ENCODE measurements at places on chromosomes 7 and 10. TPM values are rescaled to one million over a fixed set of nuclear protein-coding genes. Genes with fewer than 3 reads are reported as not detected.

C10orf120 gene
- not detected for total RNA-seq

SYT15B gene
- total RNA-seq, result 0.07 TPM

TAS2R60 gene
- not detected for total RNA-seq

CRTAC1 gene
- total RNA-seq, result not detected

PPP1R17 gene
- not detected for total RNA-seq

CLCN1 gene
- not detected for total RNA-seq

MICU1 gene
- 41.9 TPM for total RNA-seq

HOXA1 gene
- total RNA-seq, result 0.30 TPM

MRLN gene
- not detected for total RNA-seq

CALHM1 gene
- total RNA-seq, result not detected

PRTFDC1 gene
- 0.99 TPM for total RNA-seq

TYW1B gene
- 3.3 TPM for total RNA-seq

AIMP2 gene
- 30.8 TPM for total RNA-seq

JAKMIP3 gene
- 0.52 TPM for total RNA-seq

GALNT17 gene
- total RNA-seq, result not detected

NET1 gene
- total RNA-seq, result 20.8 TPM

CABCOCO1 gene
- not detected for total RNA-seq

ZC3HAV1L gene
- 5.1 TPM for total RNA-seq

PLXDC2 gene
- not detected for total RNA-seq

HKDC1 gene
- total RNA-seq, result 1.5 TPM

SYT15 gene
- 0.43 TPM for total RNA-seq

PDGFA gene
- 7.7 TPM for total RNA-seq

Data from activated naive CD4-positive, alpha-beta T cell treated with anti-CD3 and anti-CD28 coated beads for 36 hours (primary cell).